ENCODE measurements at places on chromosomes 1 and 21.

DNA sequence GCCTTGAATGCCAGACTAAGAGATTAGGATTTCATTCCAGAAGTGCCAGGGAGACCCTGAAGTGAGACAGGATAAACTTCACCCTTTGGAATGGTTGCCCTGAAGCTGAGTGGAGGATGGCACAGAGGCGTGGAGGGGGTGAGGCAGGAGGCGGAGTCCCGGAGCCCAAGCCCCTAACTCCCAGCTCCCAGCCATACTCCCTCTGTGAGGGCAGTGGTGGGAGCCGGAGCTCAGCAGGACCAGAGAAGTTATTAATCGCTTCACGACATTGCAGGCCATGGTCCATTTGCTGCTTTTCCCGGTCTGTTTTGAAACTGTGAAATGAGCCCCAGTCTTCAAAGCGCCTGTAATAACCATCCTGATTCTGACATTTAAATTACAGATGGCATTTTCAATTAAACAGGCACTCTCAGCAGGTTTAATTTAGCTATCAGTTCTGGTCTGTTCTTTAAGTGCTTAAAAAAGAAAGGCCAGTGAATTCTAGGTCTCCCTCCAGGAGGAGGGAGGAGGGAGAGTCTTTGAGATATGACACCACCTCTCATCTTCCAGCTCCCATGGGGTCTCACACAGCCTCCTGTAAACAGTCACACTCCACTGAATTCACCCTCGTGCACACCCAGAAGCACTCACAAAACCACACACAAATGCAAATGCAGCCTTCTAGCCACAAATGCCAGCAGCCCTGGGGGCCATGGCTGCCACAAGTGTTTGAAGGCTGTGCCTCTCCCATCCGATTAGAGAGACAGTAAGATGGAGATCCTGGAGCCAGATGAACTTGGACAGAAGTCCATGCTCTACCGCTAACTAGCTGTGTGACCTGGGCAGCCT, 19.6 kb downstream of the FBXO2 start:
- no peak for DNase-seq

DNA sequence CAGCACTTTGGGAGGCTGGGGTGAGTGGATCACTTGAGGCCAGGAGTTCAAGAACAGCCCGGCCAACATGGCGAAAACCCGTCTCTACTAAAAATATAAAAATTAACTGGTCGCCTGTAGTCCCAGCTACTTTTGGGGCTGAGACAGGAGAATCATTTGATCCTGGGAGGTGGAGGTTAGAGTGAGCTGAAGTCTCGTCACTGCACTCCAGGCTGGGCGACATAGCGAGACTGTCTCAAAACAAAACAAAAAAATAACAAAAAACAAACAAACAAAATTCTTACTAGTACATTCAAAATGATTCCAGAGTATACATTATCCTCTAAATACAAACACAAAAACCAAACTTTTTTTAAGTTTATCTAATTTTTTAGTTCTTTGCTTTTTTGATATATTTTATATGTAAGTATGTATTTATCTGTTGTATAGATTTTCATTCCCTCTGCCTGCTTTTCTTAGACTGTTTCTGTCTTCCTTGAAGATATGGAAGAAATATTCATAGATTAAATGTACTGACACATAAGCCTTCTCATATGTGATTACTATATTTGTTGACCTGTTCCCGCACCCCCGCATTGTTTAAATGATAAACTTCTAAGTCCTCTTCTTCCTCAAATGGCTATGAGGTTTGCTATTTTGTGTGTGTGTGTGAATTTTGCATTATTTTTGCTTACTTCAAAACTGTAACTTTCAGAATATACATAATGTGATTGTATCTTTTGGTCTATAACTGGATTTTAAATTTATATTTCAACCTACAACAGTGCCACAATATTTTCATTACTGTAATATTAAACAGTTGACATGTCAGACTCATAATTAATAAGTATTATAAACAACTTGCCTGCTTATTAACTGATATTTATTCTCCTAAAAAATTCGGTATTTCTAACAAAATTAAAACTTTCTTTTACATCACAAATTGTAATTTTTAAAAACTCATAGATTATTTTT, 1674.1 kb upstream of the B3GALT2 start:
- DNase-seq: no peak

DNA sequence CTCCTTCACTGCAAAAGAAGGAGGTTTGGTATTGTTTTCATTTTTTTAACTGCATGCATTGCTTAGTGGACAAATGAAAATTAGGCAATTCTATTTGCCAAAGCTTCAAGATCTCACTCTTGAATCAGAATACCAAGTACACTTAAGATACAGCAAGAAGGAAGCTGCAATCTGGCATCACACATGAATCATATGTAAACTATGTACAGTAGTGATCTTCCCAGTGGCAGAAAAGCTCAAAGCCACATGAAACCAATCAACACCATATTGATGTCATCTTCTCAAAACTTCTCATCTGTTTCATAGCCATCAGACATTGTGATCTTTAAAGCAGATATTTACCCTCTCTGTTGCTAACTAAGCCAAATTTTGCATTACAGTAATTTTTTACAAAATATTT, 550.1 kb downstream of the LTN1 start:
- DNase-seq: no peak

- no peak for DNase-seq
Measured at GRCh38 chr1:175968486-175969172, 225.2 kb upstream of the TNR start.

- no peak for DNase-seq
Measured at GRCh38 chr1:62196086-62196690, 1.5 kb downstream of the L1TD1 start.

GRCh38 chr1:62180639-62181038, 14.0 kb upstream of the L1TD1 start:
- DNase-seq: no peak

DNA sequence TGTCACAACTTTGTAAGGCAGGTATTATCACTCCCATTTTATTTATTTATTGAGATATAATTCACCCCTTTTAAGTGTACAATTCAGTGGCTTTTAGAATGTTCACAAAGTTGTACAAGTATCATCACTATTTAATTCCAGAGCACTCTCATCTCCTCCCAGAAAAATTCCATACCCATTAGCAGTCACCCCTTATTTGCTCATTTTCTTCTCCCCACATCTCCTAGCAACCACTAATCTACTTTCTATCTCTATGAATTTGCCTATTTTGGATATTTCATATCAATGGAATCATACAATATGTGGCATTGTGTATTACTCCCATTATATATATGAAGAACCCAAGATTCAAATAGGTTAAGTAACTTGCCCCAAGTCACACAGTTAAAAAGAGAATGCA, 7.0 kb downstream of the DSTYK start:
- no peak for DNase-seq

- no peak for DNase-seq
Measured at GRCh38 chr21:44952116-44952928, 12.5 kb downstream of the SLX9 start.

GRCh38 chr1:205287767-205288559, 33.6 kb downstream of the NUAK2 start:
- peak; percentile 30 for DNase-seq

- no peak for DNase-seq
Measured at GRCh38 chr1:74729741-74730478, 2.9 kb downstream of the CRYZ start.

GRCh38 chr1:36554323-36554628, 71.6 kb upstream of the CSF3R start:
- DNase-seq: no peak

DNA sequence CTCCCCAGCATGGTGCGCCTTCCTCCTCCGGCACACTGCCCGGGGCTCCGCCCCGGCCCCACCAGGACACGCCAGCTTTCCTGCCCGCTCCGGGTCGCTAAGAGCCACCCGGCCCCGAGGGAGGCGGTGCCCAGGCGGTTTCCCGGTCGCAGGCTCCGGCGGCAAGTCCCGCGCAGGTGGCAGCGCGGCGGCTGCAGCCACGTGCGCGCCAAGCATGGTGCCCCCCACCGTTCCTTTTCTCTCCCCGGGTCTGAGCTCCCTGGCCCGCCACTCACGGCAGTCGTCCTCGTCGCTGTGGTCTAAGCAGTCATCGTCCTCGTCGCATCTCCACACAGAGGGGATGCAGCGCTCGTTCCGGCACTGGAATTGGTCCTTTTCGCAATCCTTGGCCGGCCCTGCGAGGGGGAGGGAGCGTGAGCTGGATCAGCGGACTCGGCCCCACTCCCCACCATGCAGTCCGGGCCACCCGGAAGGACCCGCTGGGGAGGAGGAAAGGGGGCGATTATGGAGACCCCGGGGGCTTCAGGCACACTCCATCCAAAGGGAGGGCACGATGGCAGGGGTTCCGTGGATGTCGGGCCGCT, 1.2 kb downstream of the LRP8 start:
- no peak for DNase-seq

- no peak for DNase-seq
Measured at GRCh38 chr1:10934150-10934818, 78.2 kb upstream of the TARDBP start.

- DNase-seq: no peak
Measured at GRCh38 chr1:19559641-19560040, 74.3 kb upstream of the CAPZB start.

GRCh38 chr1:9551984-9552383, 12.7 kb downstream of the SLC25A33 start:
- DNase-seq: no peak

DNA sequence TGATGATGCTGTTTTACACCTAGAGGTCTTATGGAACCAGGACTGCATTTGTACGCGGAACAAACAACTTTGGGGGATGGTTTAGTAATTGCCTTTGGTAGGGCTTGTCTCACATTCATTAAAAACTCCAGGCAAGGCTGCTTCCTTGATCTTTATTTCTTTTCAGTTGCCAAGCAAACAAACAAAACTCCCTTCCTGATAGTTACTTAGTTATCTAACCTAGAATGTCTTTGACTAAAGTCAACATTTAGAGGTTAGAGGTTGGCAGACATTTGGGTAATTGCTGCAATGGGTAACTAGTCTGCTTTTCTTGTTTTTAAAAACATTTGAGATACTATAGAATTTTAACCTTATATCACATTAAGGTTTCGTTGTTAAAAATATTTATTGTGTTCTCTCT, 500.9 kb upstream of the PTBP2 start:
- DNase-seq: no peak

DNA sequence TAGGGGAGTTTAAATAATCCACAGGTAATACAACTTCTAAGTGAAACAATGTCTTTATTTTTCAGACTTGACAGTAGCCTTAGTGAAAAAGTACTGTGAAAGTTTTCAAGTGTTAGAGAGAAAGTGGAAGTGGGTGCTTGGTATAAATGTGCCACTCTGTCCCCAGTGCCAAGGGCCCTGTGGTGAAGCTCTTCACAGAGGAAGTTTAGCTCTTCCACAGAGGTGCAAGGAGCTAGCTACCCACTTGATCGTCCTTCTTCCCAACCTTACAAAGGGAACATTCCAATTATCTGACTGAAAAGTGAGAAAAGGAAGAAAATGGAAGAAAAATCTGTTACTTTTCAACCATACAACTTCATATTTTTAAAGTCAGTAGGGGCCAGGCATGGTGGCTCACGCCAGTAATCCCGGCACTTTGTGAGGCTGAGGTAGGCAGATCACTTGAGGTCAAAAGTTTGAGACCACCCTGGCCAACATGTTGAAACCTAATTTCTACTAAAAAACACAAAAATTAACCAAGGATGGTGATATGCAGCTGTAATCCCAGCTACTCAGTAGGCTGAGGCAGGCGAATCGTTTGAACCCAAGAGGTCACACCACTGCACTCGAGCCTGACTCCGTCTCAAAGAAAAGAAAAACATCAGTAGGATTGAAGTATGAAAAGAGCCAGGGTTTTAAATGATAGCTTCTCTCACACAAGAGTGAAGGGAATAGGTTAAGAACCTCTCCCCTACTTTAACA, 41.0 kb upstream of the PTPRC start:
- DNase-seq: no peak

- DNase-seq: no peak
Measured at GRCh38 chr1:39395357-39395831, 96.0 kb upstream of the BMP8A start.

- no peak for DNase-seq
Measured at GRCh38 chr1:162530307-162530987, 31.1 kb upstream of the UAP1 start.

GRCh38 chr1:199010933-199011332, 372.1 kb downstream of the PTPRC start:
- no peak for DNase-seq

DNA sequence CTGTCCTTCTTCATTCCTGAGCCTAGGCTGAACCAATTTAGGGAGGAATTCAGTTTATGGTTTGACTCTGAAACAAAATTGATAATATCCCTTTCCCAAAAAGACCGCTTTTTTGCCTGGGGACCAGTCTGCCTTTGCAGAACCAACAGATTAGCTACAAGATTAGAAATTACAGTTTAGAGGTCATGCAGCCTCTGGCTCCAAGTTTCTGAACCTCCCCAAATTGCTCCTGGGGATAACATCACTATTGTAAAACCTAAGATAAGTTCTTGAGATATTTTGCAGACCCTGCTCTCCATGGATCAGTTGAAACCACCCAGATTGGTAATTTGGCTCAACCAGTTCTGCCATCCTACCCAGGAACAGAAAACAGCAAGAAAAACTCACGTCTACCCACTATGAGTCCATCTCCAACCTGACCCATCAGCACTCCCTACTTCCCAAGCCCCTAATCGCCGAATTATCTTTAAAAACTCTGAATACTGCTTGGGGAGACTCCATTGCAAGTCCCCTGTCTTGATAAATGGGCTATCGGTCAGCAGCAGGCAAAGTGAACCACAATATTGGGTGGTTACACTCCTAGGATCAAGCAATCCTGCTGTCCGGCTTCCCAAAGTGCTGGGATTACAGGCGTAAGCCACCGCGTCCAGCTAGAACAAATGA, 605 bp upstream of the RABGGTB start:
- no peak for DNase-seq

DNA sequence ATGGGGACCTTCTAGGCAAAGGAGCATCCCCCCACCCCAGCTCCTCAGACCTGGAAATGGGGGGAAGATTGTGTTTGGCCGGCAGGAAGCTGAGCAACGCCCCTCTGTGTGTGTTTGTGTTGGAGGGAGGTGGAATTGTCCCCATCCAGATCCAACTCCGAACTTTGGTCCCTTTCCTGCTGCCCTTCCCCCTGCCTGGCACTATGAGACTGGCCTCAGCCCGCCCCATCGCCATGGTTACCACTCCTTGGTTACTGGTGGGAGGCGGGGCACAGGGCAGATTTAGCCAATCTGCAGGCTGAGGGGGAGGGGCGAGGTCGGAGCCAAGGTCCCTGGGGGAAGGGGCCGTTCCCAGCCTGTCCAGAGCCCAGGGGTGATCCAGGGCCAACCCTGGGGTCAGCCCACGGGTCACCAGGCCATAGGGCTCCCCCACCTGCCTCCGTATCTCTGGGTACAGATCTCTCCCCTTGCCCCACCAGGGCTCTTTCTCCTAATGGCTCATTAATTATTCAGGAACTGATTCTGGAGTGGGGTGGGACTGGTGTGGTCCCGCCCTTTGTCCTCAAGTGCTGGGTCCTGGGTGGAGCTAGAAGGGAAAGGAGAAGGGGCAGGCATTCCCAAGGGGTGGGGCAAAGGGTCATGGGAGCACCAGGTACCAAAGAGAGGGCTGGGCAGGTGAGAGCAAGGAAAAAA, 15.2 kb downstream of the PTPRF start:
- DNase-seq: no peak
